ENCODE measurements at places on chromosomes 7 and 10.

GRCh38 chr10:72502581-72502980 is 123.3 kb downstream of the MICU1 start:
- no peak for DNase-seq

GRCh38 chr7:118312966-118313365 is 88.5 kb downstream of the ANKRD7 start:
- DNase-seq: no peak

DNA sequence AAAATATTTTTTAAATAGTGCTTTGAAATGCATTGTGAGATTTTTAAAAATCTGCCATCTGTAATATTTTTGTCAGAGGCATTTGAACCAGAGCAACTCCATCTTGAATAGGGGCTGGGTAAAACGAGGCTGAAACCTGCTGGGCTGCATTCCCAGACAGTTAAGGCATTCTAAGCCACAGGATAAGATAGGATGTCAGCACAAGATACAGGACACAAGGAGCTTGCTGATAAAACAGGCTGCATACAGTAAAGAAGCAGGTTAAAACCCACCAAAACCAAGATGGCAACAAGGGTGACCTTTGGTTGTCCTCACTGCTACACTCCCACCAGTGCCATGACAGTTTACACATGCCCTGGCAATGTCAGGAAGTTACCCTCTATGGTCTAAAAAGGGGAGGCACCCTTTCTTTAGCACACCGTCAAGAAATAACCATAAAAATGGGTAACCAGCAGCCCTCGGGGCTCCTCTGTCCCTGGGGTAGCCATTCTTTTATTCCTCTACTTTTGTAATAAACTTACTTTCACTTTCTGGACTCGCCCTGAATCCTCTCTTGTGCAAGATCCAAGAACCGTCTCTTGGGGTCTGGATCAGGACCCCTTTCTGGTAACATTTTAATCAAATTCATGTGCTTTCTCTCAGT is 273.7 kb downstream of the SEMA3D start:
- DNase-seq: no peak

GRCh38 chr7:57772126-57772924 is 322.3 kb downstream of the ZNF716 start:
- no peak for DNase-seq

- DNase-seq: no peak
These were observed 148.9 kb downstream of the AUTS2 start for GRCh38 chr7:69747144-69747543.

GRCh38 chr10:61486251-61486650 is 33.1 kb upstream of the TMEM26 start:
- DNase-seq: no peak

DNA sequence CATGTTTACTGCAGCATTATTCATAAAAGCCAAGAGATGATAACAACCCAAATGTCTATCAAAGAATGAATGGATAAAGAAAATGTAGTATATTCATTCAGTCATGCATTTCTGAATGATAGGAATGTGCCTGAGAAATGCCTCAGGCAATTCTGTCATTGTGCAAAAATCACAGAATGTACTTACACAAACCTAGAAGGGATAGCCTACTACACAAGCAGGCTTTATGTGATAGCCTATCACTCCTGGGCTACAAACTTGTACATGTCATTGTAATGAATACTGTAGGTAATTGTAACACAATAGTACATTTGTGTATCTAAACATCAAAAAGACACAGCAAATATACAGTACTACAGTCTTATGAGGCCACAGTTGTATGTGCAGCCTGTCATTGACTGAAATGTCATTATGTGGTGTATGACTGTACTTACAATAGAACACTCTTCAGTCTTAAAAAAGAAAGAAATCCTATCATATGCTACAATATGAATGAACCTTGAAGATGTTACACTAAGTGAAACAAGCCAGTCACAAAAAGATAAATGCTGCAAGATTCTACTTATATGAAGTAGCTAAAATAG is 141.8 kb upstream of the GPR22 start:
- DNase-seq: no peak

GRCh38 chr7:18975276-18975675 is 142.2 kb downstream of the TWIST1 start:
- DNase-seq: no peak

- DNase-seq: no peak
These were observed 9.9 kb upstream of the CALML5 start for GRCh38 chr10:5509236-5509635.

- no peak for DNase-seq
These were observed 217.1 kb downstream of the ZNF248 start for GRCh38 chr10:37640301-37640700.

DNA sequence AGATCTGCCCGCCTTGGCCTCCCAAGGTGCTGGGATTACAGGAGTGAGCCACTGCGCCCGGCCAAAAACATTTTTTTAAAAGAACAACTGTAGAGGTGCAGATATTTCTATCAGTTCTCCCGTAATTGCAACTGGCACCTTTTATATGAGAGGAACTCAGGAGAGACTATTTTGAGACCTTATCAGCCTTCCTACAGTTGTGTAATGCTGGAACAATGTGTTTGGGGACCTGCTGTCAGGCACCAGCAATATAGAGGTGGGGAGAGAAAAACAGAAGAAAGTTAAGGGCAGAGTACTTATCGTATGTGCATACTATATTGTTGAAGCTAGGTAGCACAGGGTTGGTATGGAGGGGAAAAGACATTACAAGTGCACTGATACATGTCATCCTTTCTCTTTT is 343.8 kb upstream of the ANKRD30A start:
- DNase-seq: no peak

- DNase-seq: no peak
These were observed 76.4 kb downstream of the RGS10 start for GRCh38 chr10:119466076-119466475.

DNA sequence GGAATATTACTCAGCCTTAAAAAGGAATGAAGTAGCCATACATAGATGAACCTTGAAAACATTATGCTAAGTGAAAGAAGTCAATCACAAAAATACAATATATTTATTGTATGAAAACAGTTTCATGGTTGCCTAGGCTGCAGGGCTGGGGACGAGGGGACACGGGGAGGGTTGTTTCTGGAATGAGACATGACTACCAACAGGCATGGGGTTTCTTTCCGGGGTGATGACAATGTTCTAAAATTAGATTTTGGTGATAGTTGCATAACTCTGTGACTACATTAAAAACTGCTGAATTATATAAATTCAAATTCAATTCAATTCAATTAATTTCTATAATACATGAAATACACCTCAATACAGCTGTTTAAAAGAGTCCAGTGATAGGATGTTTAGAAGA is 88.0 kb downstream of the ARHGAP22 start:
- DNase-seq: no peak

GRCh38 chr7:95596198-95597063 is at the start of gene PDK4:
Gene PDK4 (minus strand): TSS chr7:95596516. CDS start chr7:95596293, 223 bp downstream.
- no peak for DNase-seq

DNA sequence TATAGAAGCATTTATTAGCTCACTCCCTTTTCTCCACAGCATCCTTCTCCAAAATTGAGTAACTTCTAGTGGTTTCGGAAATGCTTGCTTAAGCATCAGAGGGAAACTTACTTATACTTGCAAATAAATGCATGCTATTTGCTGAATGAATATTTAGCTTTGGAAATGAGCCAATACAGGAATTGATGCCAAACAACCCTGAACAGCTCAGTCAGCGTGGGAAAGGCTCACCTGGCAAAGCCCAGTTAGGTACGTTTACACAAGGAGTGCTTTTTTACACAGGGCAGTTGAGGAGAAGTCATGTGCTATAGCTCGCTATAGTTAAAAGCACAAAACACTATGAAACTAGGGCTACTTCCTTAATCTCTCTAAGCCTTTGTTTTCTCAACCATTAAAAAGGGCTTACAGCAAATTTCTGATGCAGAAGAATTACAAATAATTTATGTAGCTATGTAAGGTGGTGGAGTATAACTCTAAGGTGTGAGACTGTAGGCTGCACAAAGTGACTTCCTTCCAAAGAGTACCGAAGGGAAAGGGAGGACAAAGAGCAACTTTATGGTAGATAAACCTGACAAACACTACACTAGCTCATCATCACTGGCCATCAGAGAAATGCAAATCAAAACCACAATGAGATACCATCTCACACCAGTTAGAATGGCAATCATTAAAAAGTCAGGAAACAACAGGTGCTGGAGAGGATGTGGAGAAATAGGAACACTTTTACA is 498.2 kb downstream of the PHTF2 start:
- no peak for DNase-seq

GRCh38 chr7:124033095-124033806 is 384 bp upstream of the TMEM229A start:
- DNase-seq: no peak

DNA sequence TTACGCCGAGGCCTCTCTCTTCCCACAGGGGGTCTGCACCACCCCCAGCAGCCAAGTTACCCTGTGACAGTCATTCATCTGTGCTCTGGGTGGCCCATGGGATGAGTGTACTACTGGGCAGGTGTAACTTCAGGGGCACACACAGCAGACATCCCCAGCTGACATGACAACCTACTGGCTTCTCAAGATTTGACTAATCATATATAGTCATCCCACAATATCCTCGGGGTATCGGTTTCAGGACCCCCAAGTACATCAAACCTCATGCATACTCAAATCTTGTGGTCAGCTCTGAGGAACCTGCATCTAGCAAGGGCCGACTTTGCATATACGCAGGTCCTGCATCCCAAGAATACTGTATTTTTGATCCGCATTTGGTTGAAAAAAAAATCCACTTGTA is 336.9 kb upstream of the C7orf33 start:
- DNase-seq: no peak

Measured in fibroblast of skin of left quadriceps (primary cell).